ENCODE measurements at places on chromosomes 16 and 17.
A peak's percentile ranks its signal among the peaks of the same experiment; 100 is the strongest.

GRCh38 chr17:16352303-16352666, 984 bp downstream of the CENPV start:
- no peak for DNase-seq

GRCh38 chr17:7831233-7831632, 2.8 kb upstream of the KDM6B start:
- no peak for DNase-seq

- DNase-seq: no peak
Measured at GRCh38 chr16:88514526-88515232, 55.5 kb upstream of the ZC3H18 start.

DNA sequence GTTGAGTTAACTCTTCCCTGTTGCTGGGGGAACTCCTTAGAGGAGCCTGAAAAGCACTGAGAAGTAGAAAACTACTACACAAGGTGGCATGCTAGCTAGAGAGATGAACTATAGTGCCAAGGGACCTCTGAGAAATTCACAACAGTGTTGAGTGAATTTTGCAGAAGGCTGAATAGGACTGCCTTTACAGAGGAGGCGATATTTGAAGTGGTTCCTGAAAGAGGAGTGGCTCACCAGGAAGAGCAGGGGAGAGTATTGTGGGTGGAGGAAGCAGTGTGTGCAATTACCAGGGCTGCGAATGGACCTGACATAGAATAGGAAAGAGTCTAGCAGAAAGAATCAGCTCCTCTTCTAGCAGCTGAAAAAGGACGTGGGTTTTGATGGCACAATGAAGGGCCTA, 66.4 kb downstream of the CDK5R1 start:
- peak; percentile 14 for DNase-seq

DNA sequence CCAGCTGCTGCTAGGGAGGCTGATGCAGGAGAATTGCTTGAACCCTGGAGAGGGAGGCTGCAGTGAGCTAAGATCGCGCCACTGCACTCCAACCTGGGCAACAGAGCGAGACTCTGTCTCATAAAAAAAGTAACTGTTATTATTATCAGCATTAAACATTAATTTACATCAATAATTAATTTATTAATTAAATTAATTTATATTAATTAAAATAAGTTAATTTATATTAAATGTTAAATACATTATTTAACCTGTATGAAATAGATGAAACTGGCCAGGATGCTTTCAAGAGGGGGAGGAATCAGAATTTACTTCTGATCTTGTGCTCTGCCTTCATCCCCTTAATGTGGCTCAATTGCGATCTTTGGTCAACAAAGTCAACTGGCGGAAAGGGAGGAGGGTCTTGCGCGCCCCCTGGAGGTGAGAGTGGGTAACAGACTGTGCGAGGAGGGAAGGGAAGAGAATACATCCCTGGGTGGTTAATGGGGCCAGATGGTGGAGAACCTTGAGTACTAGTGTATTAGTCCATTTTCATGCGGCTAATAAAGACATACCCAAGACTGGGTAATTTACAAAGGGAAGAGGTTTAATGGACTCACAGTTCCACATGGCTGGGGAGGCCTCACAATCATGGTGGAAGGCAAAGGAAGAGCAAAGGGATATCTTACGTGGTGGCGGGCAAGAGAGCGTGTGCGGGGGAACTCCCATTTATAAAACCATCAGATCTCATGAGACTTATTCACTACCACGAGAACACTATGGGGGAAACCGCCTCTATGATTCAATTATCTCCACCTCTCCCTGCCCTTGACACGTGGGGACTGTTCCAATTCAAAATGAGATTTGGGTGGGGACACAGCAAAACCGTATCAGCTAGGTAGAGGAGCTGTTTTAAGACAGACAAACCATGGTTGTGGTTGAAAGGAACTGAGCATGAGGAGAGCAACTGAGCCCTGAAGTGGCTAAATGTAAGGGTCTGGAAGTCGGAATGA, 15.7 kb upstream of the CPPED1 start:
- DNase-seq: peak; percentile 66

DNA sequence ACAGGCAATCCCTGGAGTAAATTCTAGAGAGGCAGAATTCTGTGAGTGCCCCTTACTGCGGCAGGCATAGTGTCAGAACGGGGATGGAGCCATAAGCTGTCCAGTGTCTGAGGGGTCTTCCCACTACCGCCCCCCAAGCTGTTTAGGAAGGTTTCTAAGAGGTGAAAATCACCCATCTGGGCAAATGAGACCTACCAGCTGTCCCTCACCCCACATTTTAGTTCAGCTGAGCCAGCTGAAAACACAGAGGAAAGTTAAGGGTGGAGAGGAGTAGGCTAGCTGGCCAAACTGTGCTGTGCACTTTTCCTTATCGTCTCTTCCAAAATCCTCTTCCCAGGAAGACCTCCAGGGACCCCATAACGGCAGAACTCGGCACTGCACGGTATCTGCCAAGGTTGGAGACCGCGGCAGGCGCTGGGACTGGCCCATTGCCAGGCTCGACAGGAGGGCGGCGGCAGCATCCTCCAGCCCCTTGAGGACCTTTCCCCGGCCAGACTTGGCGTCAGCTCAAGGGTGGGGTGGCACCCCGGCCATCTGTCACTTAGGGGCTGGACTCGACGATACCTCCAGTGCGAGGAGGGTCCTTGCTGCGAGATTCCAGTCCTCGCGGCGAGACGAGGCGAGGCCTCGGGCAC, 955 bp downstream of the ACLY start:
- DNase-seq: peak; percentile 9

- no peak for DNase-seq
Measured at GRCh38 chr17:31373150-31374093, 18.1 kb upstream of the RAB11FIP4 start.
